COR-L47 (cell line): ENCODE measurements at places on chromosomes 3 and 15.

DNA sequence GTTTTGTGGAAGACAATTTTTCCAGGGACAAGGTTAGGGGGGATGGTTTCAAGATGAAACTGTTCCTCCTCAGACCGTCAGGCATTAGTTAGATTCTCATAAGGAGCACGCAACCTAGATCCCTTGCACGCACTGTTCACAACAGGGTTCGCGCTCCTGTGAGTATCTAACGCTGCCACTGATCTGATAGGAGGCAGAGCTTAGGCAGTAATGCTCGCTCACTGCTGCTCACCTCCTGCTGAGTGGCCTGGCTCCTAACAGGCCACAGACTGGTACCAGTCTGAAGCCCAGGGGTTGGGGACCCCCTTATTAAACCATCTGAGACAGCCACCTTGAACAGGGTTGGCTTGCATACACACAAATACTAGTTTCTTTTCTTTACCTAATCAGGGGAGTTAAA, 13.5 kb upstream of the IMPG2 start:
- DNase-seq, result no peak

- no peak for DNase-seq
These were observed 290.4 kb upstream of the C2CD4B start for GRCh38 chr15:62455441-62455921.

GRCh38 chr3:69273896-69274295, 112.0 kb downstream of the FRMD4B start:
- DNase-seq, result no peak

DNA sequence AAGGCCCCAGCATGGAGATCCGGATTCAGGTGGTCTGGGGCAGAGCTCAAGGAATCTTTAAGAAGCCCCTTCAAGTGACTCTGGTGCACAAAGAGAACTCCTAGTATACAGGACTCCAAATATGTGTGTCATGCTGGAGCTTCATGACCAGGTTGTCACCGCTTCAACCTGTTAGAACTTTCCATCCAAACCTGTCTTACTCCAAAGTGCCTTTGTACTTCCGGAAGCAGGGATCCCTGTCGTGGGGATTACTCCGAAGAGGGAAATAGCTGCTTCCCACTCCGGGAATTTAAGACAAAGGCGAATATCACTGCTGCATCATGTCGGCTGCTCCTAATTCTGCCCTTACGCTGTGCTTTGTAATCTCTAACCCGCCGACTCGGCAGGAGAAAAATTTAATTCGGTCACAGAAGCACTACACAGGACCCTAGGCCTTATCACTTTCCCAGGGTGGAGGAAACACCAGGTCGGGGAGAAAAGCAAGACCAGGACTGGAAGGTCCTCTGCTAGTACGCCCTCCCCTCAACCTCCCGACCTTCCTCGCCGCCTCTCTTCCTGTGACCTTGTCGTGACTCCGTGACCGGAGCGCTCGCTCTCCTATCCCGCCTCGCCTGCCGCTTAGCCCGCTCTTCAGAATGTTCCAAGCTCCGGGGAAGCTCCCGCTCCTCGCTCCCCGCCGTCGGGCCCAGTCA, 730 bp downstream of the HIGD1A start:
- DNase-seq, result no peak

- no peak for DNase-seq
These were observed 125.7 kb upstream of the ZBED2 start for GRCh38 chr3:111720681-111721380.

DNA sequence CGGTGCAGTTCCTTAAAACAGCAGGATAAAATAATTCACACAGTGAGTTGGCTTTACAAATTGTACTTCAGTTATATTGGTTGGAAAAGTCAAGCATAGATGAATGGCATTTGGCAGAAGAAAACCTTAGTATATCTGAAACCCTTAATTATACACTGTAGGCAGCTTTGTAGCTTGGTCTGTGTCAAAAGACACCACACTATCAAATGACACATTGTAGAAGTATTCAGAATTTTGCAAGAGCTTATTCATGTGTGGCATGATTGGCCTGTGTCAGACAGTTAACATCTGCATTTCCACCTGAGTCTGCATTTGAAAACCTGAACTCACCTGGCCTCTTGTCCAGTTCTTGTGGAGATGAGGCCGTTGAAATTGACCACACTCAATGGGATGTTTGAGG, 13.8 kb downstream of the TMEM266 start:
- peak; percentile 37 for DNase-seq

DNA sequence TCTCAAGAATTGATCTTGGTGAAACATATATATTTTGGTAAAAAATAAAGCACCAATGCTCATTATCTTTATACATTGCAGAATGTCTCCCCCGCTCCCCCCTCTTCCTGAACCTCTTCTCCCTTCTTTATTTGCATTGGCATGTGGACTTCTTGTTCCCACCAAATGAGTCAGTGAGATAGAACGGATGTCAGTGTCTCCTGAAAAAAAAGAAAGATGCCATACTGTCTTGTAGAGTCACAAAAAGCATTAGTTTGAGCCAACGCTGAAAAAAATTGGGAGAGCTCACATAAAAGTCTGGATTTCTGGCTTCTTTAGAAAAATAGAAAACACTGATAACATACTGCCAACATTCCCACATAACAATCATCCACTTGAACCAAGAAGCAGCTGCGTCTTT, 32.0 kb upstream of the STXBP5L start:
- no peak for DNase-seq

GRCh38 chr3:12503126-12503957, 19.1 kb downstream of the TSEN2 start:
- no peak for DNase-seq

DNA sequence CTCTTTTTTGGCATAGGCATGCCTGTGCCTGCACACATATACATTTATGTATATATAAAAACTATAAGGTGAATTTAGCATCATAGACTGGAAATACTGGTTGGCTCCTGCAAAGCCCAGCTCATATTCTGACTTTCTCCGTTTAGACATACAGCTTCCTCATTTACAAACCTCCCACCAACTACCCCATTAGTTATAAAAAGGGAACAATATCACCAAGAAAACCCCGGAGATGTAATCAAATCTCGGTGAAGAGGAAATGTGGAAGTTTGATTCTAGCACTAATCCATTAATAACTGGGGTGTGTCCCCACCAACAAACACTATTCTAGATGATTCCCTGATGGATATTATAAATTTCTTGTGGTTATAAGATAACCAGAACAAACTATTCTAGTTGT, 517.7 kb upstream of the TBL1XR1 start:
- no peak for DNase-seq

DNA sequence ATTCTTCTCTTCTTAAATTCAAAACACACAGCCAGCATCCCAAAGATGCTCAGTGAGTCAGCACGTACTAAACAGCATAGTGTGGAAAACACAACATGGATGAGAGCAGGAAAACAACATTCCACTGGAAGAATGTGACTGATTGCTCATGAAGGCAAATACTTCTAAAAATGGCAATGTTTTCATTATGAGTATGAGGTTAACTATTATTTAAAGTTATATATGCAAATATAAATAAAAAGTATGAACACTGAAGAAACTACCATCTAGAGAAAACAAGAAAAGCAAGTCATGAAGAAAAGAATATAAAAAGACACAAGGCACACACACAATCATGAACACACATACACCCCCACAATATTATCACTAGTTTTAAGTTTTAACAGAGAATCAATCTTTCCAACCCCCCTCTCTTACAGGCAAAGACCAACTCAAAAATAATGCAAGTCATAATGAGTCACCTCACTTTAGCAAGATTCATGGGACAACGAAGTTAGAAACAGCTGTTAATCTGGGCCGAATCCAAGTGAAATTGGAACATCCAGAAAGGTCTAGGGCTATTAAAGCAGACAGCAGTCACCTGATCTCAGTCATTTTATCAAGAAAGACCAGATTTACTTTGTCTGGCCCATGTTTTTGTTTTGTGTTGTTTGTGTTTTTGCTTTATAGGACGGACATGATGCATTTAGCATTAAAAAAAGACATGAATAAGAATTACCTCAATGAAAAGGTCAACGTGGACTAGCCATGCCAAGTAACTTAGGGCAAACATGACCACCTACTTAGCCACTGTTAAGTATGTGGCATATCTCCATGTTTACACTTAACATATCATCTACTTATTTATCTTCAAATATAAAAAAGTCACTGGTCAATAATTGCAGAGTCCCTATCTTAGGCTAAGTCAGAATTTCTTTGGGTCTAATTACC, 18.1 kb downstream of the GBE1 start:
- DNase-seq, result no peak

DNA sequence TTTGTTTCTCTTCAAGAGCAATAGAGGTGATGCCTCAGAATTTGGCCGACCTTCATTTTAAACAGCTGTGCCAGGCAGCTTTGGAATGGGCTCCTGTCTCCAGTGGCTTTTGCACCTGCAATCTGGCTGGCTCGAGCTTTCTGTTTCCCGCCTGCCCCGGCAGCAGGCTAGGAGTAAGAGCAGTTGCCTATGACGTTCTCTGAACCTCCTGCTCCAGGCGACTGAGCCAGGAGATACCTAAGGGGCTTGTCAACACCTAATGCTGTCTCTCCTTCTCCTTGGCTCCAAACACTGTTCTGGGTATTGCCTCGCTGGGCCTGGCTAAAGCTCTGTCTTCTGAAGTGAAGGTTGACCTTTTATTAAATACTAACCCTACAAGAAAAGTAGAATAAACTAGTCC, 229.9 kb downstream of the LRRN1 start:
- DNase-seq, result no peak

- DNase-seq, result no peak
These were observed 167.5 kb downstream of the NR2F2 start for GRCh38 chr15:96497951-96498350.

DNA sequence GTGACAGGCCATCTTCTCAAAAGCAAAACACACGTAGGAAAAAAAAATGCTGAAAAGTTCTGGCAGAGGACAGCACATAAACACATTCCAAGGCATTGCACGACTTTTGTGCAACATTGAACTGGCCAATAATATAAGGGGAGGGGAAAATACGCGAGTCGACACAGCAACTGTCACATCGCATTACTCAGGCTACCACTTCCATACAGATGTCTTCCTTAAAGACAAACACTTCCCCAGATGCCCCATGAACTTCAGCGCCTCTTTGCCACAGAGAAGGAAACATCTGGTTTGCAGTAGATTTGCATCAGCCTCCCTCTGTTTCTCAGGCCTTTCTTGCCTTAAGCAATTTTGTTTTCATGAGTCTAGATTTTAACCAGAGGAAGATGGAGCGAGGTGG, 144.4 kb upstream of the IGF1R start:
- no peak for DNase-seq

GRCh38 chr3:183884097-183884426, 618 bp downstream of the PARL start:
- DNase-seq, result no peak

DNA sequence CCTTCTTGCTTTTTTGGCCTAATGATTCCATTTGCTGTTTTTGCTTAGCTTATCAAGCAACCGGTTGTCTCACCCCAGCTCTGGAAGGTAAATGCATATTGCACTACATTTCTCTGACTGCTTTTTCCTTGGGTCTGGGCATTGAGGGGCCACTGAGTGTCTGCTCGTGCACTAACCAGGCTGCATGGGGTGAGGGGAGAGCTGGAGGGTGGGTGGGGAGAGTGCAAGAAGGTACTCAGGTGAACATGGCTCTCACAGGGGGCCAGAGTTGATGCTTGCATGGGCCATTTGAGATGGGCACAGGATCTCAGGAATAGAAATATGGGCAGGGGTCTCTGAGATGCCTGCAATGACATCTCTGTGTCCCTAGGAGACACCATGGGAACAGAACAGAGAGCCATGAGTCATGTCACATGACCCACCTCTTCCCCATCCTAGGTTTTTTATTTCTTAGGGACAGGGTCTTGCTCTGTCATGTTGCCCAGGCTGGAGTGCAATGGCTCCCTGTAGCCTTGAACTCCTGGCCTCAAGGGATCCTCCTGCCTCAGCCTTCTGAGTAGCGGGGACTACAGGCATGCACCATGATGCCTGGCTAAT, 6.2 kb downstream of the ALPK3 start:
- DNase-seq, result no peak

DNA sequence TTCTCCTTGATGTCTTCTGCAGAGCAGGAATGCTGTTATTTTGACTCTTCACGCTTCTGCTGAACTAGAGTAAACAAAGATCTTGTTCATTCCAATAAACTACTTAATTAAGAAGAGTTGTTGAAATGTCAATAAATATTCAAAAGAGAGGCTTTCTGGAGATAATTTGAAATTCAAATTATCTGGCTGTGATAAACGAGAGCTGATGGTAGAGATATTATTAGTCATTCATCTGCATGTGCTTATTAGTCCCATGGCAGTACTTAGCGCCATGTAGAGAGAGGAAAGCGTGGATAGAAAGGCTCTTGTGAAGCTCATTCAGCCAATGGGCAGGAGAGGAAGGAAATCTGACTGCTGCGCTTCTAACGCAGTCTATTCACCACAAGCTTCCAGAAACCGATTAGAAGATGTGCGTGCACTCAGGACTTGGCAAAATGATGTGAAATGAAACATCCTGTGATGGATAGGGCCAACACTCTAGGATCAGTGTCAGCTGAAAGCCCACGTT, 251.1 kb downstream of the GABRB3 start:
- DNase-seq, result no peak

- DNase-seq, result no peak
These were observed 6.6 kb upstream of the RPP25 start for GRCh38 chr15:74963213-74963612.

- no peak for DNase-seq
These were observed 180.7 kb downstream of the KLHL25 start for GRCh38 chr15:85614059-85614458.

DNA sequence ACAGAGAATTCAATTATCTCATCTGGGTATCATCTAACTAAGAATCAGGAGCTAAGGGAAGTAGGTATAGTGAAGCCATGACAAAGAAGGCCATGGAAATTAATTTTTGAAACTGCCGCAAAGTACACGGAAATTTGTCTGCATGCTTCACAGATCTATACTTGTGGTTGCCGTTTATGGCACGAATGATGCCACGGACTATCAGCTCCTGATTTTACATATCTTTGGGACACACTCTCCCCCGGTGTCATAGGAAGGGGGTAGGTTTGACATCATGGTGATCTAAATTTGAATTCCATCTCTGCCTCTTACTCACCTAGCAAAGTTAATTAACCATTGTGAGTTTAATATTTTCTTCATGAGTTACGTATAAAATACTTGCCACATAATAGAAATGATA, 14.0 kb downstream of the ARPP21 start:
- DNase-seq, result no peak

- DNase-seq, result no peak
These were observed 22.9 kb downstream of the CLSTN2 start for GRCh38 chr3:139957844-139958243.

DNA sequence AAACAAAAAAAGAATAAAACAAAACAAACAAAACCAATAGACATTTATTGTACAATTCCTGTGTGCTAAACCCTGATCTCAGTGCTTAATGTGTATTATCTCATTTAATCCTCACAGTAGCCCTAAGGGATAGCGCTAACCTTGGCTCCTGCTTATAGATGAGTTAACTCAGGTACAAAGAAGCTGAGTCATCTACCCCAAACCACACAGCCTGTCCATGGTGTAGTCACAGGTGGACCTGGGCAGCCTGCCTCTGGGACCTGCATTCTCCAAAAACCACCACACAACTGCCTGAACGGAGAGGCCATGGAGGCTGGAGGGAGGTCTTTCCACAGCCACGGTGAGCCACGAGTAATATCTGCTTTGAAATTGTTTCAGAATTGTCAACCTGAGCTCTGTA, 5.5 kb upstream of the CLN6 start:
- DNase-seq, result no peak

GRCh38 chr3:106719583-106719982, 657.7 kb upstream of the CCDC54 start:
- no peak for DNase-seq
